ENCODE measurements at places on chromosomes 2 and 18.
A peak's percentile ranks its signal among the peaks of the same experiment; 100 is the strongest.

DNA sequence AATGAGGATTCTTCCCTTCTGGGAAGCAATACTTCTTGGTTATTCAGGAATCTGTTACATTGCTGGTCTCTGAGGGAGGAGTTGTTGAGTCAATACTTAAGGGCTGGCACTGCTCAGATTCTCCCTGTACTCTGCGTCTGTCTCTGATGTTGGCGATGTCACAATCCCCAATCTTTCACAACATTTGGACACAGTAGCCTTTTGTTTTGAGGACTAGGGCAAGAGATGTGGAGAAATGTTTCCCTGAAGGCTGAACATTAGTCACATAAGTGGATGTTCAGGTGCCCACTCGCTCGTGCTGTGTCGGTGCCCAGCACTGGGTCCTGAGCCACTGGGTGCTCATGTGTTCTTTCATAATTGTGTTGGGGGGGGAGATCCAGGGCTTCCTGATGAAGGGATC, 55.0 kb downstream of the MAPK4 start:
- no peak for DNase-seq

DNA sequence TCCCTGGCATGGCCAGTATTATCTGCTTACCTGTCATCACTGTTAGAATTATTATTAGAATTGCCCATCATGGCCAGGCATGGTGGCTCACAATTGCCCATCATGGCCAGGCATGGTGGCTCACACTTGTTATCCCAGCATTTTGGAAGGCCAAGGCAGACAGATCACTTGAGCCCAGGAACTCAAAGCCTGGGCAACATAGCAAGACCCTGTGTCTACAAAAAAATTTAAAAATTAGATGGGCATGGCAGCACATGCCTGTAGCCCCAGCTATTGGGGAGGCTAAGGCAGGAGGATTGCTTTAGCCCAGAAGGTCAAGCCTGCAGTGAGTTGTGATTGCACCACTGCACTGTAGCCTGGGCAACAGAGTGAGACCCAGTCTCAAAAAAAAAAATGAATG, 27.4 kb upstream of the ID2 start:
- DNase-seq: no peak

DNA sequence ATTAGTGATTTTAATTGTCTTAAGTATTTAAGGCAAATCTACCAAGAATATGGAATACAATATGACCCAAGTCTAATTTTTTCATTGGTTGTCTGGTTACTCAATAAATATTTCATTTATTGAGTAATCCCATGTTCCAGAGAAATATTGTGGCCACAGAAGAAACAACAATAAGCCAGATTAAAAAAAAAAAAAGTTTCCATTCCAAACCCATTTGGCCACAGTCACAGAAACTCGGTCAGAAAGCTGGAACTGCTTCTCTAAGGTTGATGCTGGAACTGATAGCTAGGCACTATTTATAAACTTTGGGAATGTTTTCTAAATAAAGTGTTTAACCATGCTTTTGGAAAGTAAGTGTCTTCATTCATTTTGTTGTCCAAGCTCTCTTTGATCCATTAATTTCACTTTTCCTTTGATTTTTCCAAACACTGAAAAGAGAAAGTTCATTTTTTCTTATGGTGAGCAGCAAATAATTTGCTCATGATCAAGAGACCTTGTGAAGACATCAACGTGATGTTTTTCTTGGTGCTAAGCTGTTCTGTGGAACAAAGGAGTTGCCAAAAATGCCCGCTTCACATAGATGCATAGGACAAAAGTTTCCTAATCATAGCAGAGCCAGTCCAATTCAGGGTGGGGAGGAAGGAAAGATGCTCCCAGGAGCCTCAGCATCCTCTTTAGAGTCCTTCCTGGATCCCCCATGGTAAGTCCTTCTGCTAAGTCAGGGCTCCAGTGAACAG, 72.1 kb upstream of the CCBE1 start:
- no peak for DNase-seq

DNA sequence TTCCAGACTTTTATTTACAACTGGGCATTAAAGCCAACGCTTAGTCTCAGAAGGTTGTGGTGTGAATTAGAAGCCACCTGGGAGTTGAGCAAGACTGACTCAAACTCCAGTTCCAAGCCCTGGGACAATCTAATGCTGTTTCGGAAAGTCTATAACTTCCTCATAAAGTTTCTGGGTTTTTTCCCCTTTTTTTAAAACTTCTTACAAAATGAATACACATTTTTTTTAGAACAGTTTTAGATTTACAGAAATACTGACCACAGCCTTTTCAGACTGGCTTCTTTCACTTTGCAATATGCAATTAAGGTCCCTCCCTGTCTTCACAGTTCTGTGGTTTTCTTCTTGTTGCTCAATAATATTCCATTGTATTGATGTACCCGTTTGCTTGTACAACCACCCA, 115.9 kb upstream of the TWIST2 start:
- DNase-seq: no peak

DNA sequence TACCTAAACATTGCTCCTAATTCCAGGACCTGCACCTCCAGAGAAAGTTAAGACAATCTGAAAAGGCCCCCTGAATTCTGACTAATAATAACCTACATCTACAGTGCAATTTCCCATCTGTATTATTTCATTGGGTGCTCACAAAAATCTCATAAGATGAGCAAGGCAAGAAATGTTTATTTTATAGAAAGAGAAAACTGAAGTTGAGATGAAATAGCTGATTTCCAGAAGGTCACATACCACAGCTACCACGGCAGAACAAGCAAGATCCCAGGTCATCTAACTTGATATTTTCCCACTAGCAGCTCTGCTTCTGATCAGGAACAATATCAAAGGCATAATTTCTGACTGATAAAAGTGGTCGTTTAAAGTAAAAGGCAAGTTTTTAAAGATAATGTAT, 105.8 kb upstream of the COL5A2 start:
- no peak for DNase-seq

GRCh38 chr2:130310881-130311280, 31.8 kb upstream of the IMP4 start:
- no peak for DNase-seq

DNA sequence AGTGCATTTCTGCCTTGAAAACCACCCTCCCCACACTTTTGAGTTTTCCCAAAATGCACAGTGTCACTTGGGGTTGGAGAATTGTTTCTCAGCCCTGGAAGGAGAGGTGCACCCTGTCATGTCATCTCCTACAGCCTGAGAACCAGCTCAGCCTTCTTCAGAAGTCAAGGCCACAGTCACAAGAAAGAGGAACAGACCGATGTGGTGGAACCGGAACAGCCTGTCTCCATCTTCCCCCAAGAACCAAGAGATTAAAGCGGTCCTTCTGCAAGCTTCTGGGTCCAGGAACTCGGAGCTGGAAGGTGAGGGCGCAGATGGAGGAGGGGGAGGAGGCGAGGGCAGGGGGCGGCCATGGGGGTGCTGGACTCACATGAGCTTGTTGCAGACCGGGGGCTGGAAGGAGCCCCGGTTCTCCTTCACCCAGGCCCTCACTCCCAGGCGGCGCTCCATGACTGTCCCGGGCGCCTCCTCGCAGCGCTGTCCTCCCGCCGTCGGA, 248 bp downstream of the HAAO start:
- DNase-seq: no peak

- no peak for DNase-seq
These were observed 33.0 kb downstream of the FARSB start for GRCh38 chr2:222622910-222623309.

- DNase-seq: no peak
These were observed 2.1 kb downstream of the TRIB2 start for GRCh38 chr2:12718711-12719399.

DNA sequence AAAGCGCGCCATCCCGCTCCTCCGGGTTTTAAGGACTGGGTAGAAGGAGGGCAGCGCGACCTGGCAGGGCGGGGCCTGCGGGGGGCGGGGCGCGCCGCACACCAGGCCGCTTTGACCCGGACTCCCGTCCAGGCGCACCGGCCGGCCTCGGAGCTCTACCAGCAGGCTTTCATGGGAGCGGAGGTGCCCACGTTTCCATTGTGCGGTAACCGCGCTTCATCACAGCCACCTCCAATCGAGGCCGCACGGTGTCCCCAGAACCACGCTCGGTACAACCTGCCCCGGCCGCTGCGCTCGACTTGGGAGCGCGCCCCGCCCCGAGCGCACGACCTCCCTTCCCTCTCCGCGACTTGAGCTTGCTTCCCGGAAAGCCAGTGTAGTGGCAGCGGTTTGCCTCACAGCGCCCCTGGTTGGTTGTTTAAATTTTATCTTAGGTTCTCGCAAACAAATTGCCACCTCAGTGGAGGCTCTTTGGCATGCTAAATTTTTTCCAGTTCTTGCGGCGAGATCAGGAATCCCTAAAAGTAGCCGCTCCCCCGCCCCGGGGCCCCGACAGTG, 280 bp upstream of the CYP1B1 start:
- DNase-seq: peak; percentile 53

GRCh38 chr2:204022550-204022949, 86.0 kb downstream of the ICOS start:
- DNase-seq: no peak

DNA sequence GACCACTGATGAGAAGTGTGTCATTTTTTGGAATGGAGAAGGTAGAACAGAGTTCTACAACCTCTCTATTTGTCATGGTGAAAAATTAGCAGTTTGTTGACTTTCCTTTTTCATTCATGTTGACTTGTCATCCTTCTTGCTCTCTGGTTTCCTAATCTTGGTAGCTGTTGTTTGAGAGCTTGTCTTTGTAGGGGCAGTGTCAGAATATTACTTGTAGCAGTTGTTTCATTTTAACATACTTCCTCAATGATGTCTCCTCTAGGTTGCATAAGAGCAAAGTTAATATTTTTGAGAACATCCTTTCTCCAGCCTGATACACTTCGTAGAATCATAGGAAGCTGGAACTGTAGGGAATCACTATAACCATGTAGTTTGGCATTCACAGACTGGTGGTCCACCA, 368.2 kb upstream of the FANCL start:
- DNase-seq: no peak

DNA sequence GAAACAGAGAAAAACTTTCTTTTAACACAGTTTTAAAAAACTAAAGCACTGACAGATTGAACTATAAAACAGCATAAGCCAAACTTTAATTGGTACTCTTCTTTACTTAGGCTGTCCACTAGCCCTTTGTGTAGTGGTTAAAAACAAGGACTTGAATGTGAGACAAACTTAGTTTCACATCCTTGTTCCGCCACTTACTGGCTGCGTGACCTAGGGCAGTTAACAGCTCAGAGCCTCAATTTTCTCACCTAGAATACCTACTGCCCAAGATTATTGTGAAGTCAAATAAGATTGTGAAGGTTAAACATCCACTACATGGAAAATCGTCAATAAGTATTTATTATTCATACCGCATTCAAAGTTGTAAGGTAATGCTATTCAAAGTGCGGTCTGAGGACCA, 2.0 kb downstream of the WDR35 start:
- peak; percentile 30 for DNase-seq

- no peak for DNase-seq
These were observed 66.1 kb downstream of the BAZ2B start for GRCh38 chr2:159550231-159550630.

DNA sequence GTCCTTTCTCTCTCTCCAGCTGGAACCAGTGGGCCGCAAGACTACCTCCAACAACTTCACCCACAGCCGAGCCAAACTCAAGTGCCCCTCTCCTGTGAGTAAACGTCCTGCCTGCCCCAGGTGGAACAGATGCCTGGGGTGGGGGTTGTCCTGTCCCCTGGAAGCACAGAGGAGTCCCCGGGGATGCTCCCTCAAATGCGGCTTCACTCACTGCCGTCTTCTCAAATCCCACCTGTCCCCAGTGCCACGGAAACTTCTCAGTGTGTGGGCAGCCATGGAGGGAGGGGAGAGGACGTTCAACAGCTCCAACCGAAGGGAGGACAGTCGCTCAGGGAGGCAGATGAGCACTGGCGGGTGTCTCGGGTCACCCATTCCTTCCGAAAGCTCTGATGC, 110.7 kb upstream of the PPP1CB start:
- DNase-seq: no peak

DNA sequence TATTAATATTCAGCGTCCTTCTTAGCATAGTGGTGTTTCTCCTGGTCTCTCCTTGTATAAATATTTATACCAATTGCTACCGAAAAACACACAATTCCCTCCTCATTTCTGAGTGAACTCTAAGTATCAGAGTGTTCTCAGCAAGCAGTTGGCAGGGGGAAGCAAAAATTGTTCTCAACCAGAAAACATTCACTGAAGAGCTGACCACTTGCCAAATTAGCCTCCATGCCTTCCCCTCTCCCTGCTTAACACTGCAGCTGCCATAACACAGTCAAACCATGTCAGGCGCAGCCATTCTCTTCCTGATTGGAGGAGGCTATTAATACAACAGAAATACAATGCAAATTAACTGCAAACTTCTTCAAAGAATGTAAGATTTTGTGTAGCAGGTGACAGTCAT, 105.0 kb downstream of the COL6A3 start:
- no peak for DNase-seq

GRCh38 chr2:52931660-52932059, 835.9 kb upstream of the CHAC2 start:
- peak; percentile 21 for DNase-seq

DNA sequence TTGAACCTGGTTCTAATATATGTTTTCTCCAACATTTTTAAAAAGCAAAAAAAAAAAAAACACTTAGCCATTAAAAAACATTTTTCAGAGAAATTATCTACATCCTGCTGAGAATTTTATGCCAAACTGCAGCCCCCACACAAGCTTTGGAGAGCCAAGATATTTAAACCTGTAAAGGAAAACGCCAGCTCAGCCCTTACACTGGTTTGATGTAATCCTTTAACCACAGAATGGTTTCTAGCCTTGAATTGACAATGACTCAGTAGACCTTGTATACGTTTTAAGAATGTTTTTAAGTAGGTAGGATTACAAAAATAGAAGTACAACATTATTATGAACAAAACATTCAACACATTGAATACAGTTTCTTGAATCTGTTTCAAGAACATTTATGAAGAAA, 113.6 kb downstream of the BABAM2 start:
- DNase-seq: peak; percentile 72

GRCh38 chr2:54617409-54617808, 106.1 kb upstream of the EML6 start:
- DNase-seq: no peak

DNA sequence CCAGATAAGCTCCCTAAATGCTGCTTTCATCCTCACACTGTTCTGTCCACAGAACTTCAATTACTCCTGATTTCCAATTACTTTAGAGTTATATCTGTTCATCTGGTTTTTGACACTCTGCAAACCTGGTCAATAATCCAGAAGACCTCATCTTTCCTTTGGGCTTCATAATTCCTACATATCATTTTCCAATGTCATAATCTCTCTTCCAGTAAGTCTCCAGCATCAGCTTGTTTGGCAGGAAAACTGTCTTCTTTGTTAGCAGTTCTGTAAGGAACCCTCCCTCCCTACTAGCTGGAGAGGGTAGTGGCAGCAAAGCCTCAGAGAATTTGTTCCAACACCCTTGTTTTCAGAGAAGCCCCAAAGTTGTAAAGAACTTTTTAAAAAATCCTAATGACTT, 11.9 kb upstream of the SLC14A1 start:
- DNase-seq: no peak

GRCh38 chr2:162230761-162231160, 12.5 kb downstream of the FAP start:
- no peak for DNase-seq

DNA sequence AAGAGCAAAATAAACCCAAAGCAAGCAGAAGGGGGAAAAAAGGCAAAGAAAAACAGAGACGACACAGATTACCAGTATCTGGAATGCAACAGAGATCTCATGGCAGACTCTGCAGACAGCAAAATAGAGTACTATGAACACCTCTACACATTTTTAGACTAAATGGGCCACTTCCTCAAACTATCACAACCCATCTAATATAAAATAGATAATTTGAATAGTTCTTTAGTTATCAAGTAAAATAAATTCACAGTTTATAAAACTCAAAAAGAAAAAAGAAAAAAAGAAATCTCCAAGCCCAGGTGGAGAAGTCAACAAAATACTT, 16.6 kb downstream of the SESTD1 start:
- DNase-seq: no peak

Measured in MM.1S (cell line).